ENCODE measurements at places on chromosomes 12 and 14.

DNA sequence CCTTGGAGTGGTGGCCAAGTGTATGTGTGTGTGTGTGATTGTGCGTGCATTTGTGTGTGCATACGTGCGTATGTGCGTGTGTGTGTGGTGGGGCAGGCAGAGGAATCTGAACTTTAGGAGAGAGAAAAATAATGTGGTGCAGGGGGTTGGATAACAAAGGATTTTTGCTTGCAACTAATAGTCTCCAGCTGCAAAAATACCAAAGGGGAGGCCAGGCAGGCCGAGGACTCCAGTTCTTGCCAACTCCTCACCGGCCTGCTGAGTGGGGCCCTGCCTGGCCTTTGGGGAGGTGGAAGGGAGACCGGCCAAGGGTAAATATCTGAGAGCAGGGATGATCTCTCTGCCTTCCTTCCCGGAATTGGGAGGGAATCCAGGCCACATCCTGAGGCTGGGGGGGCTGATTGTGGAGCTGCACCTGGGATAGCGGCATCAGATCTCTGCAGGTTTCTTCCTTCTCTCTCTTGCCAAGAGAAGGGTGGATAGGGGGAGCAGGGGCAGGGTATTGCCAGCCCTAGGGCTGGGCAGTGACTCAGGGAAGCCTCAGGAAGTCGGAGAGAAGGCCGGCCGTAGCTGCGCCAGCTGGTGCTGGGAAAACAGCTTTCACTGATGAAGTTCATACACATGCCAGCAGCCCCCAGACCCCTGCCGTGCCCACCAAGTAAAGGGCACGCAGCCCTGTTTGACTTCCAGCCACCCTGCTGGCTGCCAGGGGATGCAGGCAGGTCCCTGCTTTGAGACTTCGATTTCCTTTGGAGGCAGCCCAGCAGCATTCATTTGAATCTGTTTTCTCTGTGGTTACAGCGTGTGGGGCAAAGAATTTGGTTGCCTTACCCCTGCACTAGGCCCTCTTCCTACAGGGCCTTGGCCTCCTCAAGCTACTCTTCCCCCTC lies 4.6 kb upstream of the LRP1-AS start:
- DNase-seq: no peak

GRCh38 chr14:38125481-38126037 lies 82.1 kb upstream of the SSTR1 start:
- DNase-seq: no peak

DNA sequence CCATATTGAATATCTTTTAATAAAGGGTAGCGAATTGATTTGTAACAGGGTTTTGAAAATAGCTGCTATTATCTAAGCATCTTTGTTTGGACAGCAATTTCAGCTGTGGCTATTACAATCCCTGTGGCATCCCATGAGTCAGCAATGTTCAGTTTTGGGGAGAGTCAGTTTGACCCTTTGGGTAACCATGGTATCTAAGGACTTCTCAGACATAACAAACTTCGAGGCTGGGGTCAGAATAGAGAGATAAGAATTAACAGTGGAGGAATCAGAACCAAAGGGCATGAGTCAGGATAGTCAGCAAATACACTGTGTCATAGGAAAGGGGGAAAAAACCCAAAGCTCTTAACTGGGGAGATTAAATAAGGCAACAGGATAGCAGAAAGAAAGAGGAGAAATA lies 11.7 kb upstream of the PTHLH start:
- DNase-seq: no peak

DNA sequence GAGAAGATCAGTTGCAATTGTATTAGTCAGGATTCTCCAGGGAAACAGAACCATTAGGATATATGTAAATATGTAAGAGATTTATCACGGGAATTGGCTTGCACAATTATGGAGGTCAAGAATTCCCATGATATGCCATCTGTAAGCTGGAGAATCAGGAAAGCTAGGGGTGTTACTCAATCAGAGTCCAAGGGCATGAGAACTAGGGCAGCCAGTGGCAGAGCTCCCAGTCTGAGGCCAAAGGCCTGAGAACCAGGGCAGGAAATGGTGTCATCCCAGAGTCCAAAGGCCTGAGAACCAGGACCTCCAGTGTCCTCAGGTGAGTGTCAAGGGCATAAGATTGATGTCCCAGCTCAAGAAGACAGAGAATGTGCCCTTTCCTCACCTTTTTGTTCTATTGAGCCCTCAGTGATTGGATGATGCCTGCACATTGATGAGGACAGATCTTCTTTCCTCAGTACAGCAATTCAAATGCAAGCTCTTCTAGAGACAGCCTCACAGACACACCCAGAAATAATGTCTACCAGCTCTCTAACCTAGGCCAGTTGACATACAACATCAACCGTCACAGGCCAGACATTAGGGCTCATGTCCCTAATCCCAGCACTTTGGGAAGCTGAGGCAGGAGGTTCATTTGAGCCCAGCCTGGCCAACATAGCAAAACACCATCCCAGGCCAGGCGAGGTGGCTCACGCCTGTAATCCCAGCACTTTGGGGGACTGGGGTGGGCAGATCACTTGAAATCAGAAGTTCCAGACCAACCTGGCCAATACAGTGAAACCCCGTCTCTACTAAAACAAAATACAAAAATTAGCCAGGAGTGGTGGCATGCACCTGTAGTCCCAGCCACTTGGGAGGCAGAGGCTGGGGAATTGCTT lies 34.9 kb upstream of the ZNF740 start:
- DNase-seq: no peak

GRCh38 chr14:71619472-71619871 lies 312.8 kb upstream of the RGS6 start:
- no peak for DNase-seq

- no peak for DNase-seq
These were observed 136.9 kb downstream of the FUT8 start for GRCh38 chr14:65549429-65549828.

DNA sequence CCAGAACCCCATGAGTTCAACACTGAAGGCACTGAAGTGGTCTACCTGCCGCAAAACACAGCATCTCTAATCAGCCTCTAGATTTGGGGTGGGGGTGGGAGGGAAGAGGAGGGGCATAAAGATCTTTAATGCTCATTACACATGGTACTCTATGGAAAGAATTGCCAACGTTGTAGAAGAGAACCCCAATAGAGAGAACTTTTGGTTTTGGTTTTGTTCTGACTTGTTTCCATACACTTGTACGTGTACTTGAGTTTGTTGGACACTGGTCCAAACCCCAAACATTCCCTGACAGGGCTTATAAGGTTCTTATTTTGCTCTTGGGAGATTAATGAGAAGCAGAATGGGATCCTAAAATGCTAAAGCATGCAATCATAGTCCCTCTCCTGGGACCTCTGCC lies 31.0 kb downstream of the GNPTAB start:
- DNase-seq: no peak

- DNase-seq: no peak
These were observed 44.1 kb upstream of the AMN start for GRCh38 chr14:102878174-102878969.

DNA sequence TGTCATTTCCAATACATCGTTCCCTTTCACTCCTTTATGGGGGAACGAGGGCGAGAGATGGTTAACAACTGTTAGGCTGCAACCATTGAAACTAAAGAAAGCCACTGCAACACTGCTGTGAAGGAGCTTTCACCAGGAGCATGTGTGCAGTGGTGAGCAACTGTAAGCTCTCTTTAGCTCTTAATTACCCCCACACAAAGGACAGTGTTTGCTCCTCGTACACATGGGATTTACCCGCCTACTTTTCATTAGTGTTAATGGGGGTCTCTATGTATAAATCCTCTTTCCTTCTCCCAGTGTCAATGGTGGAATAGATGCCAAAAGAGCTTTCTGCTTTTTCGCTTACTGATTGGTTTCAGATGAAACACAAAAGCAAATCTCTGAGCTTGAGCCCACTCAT lies 343.1 kb downstream of the FLRT2 start:
- peak; percentile 12 for DNase-seq

GRCh38 chr14:100438678-100439592 lies 115.8 kb downstream of the SLC25A47 start:
- no peak for DNase-seq

DNA sequence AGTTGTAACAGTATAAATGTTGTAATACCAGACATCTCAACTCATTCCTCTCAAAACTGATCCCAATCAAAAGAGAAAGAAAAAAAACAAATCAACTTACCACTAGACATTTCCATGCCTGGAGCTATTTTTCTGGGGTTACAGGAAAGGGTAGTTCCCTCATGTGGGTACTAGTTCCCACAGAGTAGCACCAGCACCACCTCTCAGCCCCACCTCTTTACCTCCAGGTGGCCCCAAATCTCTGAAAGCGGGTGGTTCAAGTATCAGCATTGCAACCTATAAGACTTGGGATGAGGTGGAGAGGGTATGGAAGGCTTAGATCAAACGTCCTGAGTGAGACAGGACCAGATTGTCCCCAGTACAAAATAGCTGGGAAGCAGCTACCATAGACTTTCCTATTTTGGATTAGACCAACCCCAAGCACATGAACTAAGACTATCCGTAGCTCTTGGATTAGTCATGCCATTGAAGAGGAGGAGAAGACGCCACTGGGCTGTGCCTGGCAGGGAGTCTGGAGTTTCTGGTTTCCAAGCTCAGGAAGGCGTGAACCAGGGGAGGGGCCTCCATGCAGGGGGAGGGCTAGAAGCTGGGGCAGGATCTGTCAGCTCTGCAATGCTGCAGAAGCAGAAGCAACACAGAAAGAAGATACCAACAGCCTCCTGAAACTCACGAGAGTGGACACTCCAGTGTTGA lies at the start of gene SLC39A2:
SLC39A2 (plus strand) TSS at position 620 of the 693 bp plus-strand sequence. CDS start 154 bp downstream, outside the sequence.
- no peak for DNase-seq

GRCh38 chr14:53124786-53125185 lies 28.3 kb downstream of the DDHD1 start:
- DNase-seq: no peak

DNA sequence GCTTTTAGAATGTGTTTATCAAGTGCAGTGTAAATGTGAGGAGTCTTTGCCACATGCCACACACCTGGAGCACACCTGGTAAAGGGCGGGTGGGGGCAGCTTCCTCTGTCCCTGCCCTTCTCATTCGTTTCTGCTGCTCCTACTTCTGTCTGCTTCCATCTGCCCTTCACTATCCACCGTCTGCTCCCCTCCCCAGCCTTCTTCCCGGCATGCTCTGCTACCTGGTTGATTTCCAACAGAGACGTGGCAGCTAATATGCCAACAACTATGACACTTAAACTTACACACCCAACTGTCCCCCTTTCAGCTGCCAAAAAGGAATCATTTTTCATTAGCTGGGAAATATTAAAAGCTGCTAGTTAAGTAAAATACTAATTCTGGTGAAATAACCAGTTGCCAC lies 9.1 kb upstream of the CARMIL3 start:
- DNase-seq: no peak

- no peak for DNase-seq
These were observed 304.4 kb upstream of the RTL1 start for GRCh38 chr14:101207897-101208296.

DNA sequence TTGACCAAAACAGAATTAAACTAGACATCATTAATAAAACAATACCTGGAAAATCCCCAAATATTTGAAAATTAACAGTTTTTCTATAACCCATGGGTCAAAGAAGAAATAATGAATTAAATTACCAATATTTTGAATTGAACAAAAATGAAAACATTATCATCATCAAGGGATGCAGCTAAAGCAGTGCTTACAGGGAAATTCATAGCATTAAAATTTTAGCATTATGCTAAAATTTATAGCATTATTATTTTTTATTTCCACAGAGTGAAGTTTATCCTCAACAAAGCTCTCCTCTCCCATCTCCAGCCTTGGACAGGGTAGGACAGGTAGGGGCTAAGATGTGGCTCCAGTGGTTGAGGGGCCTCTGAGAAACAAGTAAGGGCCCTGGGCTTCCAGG lies 19.3 kb upstream of the M6PR start:
- no peak for DNase-seq

GRCh38 chr12:62922539-62922938 lies 12.4 kb downstream of the PPM1H start:
- DNase-seq: no peak

DNA sequence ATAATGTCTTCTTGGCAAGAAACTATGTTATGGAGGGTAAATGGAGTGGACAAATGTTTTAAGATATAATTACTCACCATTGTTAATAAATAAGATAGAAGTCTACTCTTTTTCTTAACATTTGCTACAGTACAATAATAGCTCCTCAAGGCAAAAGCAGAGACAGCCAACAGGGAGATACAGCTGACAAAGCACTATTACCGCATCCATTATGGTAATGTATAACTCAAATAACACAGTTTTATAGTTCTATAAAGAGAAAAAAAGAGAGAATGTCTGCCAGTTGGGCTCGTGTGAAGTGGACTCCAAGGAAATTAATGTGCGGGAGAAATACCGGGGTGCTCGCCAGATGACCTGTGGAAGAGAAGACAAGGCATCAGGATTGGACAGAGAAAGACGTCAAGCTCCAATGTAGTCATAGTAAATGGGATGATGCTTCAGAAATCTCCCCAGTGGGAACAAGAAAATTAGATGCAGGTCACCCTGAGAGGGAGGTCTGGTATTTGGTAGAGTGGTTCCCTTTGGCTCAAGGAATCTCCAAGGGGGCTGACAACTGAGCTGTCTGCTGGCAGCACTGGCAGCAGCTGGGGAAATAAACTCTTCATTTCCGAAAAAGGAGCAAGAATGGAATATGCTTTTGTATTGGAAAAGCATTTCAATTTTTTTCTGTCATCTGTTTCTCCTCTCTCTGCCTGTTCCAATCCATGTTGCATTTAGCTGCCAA lies 343.9 kb downstream of the LRFN5 start:
- no peak for DNase-seq
